ENCODE measurements at places on chromosomes 7 and 10.
A peak's percentile ranks its signal among the peaks of the same experiment; 100 is the strongest.

DNA sequence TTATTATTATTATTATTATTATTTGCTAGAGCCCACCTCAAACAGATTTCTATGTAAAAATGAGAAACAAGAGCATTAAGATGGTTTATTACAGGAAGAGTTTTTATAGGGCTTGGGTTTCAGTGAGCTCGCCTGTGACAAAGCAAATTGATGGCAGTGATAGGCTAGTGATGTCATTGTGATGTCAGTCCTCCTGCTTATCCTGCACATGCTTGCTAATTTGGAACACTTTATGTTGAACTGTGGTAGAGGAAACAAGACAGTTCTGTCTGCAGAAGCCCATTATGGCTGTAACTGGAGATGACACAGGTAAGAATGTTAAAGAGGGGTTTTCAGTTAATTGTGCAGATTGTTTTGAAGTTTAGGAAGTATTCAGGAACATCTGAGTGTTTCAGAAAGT is 68.3 kb downstream of the CREM start:
- no peak for DNase-seq

- DNase-seq = no peak
Measured at GRCh38 chr7:98506471-98506870, 105.6 kb upstream of the BAIAP2L1 start.

- DNase-seq = no peak
Measured at GRCh38 chr7:37920849-37921805, 687 bp downstream of the EPDR1 start.

DNA sequence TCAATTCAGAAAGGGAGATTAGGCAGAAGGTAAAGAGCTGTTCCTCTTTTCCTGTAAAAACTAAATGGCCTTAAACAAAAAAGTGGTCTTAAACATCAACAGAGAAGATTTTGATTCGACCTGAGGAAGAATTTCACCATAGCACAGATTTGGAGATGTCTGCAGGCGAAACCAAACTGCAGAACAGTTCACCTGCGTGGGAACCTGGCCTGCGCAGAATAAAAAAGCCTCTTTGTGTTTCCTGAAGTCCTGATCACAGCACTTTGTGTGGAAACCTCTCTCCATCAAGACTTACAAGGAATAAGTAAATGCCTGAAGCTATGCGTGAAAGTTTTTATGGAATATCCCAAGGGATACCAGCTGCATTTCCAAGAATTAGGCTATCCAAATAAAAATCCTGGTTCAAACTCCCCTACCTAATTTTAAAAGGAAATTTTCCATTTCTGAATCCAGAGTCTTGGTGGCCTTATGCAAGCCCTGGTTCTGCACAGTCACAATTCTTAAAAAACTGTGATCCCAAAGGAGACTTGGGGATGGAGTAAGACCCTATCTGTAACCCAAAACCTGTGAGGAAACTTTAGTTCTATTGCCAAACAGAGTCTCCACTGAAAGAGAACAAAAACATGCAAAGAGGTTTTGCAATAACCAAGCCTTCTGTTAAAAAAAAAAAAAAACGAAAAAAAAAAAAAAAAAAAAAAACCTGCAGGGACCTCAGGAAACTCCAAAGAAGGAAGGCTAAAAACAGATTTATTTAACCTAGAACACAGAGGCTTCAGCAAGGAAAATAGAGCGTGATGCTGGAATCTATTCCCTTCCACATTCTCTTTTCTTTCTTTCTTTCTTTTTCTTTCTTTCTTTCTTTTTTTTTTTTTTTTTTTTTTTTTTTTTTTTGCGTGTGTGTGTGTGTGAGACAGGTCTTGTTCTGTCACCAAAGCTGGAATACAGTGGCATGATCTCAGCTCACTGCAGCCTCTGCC is 10.4 kb downstream of the CALML3 start:
- peak; percentile 75 for DNase-seq

DNA sequence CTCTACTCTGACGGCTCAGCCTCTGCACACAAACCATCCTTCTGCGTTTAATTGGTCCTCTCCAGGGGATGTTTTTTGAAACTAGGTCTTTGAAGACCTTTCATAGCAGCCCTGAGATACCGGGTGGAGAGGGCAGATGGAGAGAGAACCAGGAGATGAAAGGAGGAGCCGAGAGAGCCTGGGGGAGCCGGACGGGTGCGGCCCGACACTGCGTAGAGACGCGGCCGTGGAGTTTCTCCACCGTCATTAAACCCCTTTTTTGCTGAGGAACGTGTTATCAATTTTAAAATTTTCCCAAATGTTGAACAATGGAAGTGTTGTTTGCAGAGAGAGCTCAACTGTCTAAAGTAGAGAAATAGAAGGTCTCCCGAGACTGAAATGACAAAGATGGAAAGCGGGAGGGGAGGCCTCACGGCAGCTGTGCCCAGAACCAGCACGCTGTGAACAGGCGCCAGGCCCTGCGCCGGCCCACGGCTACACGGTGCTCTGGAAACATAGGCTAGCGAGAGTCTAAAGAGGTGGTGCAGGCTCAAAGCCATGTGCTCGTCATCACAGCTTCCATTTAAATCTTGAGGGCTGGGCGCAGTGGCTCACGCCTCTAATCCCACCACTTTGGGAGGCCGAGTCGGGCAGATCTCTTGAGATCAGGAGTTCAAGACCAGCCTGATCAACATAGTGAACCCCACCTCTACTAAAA is 307.0 kb downstream of the PTPRN2 start:
- no peak for DNase-seq
